ENCODE measurements at places on chromosomes 11 and 22. TPM values are rescaled to one million over a fixed set of nuclear protein-coding genes. Genes with fewer than 3 reads are reported as not detected.

Gene RASGRP2
- total RNA-seq: 12.5 TPM

Gene TMEM191B
- not detected for total RNA-seq

Gene CD3D
- 2.6 TPM for total RNA-seq

Gene KRTAP5-8
- not detected for total RNA-seq

Gene OSBPL5
- total RNA-seq: 64.2 TPM

Gene ACCSL
- total RNA-seq: not detected

Gene ZDHHC24
- 20.0 TPM for total RNA-seq

Gene SLC22A24
- not detected for total RNA-seq

Gene RFPL1
- not detected for total RNA-seq

GRCh38 chr11:30270671-30271070, 39.9 kb downstream of the FSHB start:
- H3K27ac ChIP-seq: no peak overlapping the region
- H3K36me3 ChIP-seq: no peaks in the 10 kb centered on the region
- no peak overlapping the region for H3K4me3 ChIP-seq
- no peaks in the 10 kb centered on the region for H3K4me1 ChIP-seq
- no peak for DNase-seq

DNA sequence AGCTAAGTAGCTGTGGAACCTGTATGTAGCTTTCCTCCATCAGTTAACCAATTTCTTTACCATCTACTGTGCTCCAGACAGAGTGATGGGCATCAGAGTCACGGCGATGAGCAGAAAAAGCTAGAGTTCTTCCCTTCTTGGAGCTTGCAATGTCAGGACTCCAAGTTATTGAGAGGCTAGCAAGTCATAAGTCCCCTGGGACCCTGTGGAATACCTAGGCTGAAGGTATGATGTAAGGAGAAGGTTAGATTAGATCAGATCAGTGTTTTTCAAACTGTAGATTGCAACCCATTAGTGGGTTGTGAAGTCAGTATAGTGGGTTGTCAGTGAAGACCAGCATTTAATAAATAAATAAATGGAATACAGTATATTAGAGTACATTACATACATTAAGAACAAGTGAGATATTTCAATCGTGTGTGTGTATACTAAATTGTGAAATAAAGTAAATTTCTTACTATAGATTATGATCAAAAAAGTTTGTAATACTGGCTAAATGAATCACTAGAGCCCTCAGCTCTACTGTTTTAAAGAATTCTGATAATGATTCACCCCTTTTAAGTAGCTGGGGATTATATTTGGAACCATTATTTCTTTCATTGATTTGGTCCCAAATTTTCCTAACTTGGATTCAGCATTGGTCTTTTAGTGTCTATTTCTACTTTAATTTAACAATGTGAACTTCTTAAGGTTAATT, 52.3 kb downstream of the RASSF10 start:
- DNase-seq: no peak
- H3K4me1 ChIP-seq: no peaks in the 10 kb centered on the region
- no peaks in the 10 kb centered on the region for H3K36me3 ChIP-seq
- no peak overlapping the region for H3K4me3 ChIP-seq
- H3K27me3 ChIP-seq: no peaks in the 10 kb centered on the region

GRCh38 chr11:44987506-44987905, 36.8 kb upstream of the TP53I11 start:
- no peak for DNase-seq
- H3K4me3 ChIP-seq: no peak overlapping the region
- H3K36me3 ChIP-seq: no peaks in the 10 kb centered on the region
- H3K27me3 ChIP-seq: no peaks in the 10 kb centered on the region

DNA sequence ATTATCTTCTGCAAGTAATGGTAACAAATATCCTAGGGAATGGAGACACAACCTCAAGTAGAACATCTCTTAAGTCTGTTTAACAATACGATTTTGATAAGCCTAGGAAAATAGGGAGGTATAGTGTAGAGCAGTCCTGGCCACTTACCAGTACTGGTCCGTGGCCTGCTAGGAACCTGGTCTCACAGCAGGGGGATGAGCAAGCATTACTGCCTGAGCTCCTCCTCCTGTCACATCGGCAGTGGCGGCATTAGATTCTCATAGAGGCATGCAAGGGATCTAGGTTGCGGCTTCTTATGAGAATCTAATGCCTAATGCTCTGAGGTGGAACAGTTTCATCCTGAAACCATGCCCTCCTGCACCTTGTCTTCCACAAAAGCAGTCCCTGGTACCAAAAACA, 4.4 kb downstream of the OR51V1 start:
- H3K4me3 ChIP-seq: no peak overlapping the region
- no peak overlapping the region for H3K27ac ChIP-seq
- DNase-seq: no peak
- no peaks in the 10 kb centered on the region for H3K36me3 ChIP-seq
- no peaks in the 10 kb centered on the region for H3K27me3 ChIP-seq

DNA sequence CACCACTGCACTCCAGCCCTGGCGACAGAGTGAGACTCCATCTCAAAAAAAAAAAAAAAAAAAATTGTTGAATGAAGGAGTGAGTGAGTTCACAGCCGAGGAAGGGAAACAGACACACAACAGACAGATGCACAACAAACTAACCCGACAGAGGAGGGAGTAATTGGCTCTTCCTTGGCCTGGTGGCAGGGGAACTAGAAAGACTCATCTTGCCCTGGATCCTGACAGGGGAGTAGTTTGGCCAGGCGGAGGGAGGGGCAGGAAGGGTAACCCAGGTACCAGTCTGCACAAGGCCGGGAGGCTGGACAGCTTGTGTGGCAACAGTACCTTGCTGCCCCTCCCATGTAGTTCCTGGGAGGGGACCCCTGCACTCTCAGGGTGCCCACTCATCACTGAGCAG, 106.9 kb downstream of the KIAA1671 start:
- H3K27ac ChIP-seq: no peak overlapping the region
- H3K4me3 ChIP-seq: no peak overlapping the region
- no peaks in the 10 kb centered on the region for H3K27me3 ChIP-seq
- no peaks in the 10 kb centered on the region for H3K4me1 ChIP-seq
- no peaks in the 10 kb centered on the region for H3K36me3 ChIP-seq

GRCh38 chr22:45438336-45438735, 24.8 kb downstream of the RIBC2 start:
- H3K4me3 ChIP-seq: no peak overlapping the region
- no peak for DNase-seq
- H3K27me3 ChIP-seq: no peaks in the 10 kb centered on the region
- no peaks in the 10 kb centered on the region for H3K4me1 ChIP-seq

DNA sequence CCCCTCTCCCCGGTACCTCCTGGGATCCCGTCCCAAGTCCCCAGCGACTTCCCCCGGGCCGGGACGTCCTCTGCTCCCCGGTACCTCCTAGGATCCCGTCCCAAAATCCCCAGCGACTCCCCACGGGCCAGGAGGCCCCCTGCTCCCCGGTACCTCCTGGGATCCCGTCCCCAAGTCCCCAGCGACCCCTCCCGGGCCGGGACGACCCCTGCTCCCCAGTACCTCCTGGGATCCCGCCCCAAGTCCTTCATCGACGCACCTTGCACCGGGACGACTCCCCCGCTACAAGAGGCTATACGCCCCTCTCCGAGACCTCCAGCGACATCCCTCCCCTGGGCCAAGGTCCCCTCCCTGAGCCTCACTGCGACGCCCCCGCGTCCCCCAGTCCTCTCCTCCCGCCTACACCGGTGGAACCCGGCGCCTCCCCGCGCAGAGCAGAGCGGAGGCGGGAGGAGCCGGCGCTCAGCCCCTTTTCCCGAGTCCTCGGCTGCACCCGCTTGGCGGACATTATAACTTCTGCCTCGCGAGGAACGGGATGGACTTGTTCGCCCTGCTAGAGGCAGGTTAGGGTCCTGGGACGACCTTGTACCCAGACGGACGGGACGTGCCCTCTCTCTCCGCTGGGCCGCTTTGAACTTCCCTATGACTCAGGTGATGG, 912 bp downstream of the KREMEN1 start:
- DNase-seq: peak; percentile 43
- no peaks in the 10 kb centered on the region for H3K27me3 ChIP-seq
- H3K4me3 ChIP-seq: peak overlapping the region; percentile 86
